Tongue (tissue), 3 donors: ENCODE measurements at places on chromosomes 2 and 18.
A peak's percentile ranks its signal among the peaks of the same experiment; 100 is the strongest.

GRCh38 chr18:36185157-36185556, 2.1 kb upstream of the MOCOS start:
- no peak for DNase-seq

GRCh38 chr2:204019572-204020501, 83.3 kb downstream of the ICOS start:
- DNase-seq: no peak

DNA sequence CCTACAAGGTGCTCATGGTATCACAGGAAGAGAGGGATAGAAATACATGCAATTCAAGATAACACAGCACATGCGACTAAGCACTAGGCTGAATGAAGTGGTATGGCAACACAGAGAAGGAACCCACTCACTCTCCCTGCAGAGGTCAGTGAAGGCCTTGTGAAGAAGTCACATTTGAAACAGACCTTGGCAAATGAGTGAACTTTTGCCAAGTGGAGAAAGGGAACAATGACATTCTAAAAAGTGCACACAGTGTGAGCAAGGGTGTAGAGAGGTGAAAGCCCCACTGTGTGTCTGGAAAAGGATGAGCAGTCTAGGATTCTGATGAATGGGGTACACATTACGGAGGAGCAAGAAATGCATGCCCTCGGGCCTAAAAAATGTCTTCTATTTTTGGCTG, 23.3 kb downstream of the KLF7 start:
- DNase-seq: no peak

DNA sequence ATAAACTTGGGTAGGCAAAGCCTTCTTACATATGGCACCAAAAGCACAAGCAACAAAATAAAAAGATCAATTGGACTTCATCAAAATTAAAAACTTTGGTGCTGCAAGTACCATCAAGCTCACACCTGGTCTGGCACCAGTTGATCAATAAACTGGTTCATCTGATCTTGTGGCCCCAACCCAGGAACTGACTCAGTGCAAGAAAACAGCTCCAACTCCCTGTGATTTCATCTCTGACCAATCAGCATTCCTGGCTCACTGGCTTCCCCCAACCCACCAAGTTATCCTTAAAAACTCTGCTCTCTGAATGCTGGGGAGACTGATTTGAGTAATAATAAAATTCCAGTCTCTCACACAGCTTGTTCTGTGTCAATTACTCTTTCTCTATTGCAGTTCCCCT, 8.4 kb downstream of the EPG5 start:
- no peak for DNase-seq

- DNase-seq: no peak
Measured at GRCh38 chr2:224520064-224520463, 65.1 kb downstream of the CUL3 start.

- DNase-seq: no peak
Measured at GRCh38 chr18:79382681-79383387, 12.9 kb upstream of the NFATC1 start.

- DNase-seq: no peak
Measured at GRCh38 chr2:43266711-43267111, 40.3 kb upstream of the ZFP36L2 start.

GRCh38 chr18:25456334-25457010, 104.5 kb upstream of the ZNF521 start:
- DNase-seq: no peak

DNA sequence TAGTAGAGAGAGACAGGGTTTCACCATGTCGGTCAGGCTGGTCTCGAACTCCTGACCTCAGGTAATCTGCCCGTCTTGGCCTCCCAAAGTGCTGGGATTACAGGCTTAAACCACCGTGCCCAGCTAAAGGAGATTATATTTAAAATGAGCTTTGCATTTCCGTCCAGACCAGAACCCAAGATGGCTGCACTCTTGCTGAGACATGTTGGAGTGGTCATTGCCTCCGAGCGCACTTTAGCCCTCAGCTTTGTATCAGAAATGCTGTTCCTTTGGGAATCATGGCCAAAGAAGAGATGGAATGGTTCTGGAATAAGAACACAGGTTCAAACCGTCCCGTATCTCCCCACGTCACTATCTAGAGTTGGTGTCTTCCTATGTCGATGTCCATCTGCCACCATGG, 3.4 kb downstream of the UBXN2A start:
- no peak for DNase-seq

DNA sequence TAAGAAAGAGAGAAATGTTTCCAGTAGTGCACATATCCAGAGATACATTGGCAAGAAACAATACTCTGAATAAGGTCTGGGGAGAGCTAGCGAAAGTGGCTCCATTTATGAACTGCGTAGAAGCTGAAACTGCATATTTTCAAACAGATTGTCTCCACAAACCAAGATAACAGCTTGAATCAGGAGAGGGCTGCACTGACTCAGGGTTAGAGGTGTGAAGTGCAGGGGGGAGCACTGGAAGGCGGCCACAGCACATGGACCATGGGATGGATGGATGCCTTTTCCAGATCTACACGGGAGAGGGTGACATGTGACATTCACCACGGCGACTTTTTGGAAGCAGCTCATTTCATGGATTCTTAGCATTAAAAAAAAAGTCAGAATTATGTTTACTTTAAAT, 729.4 kb downstream of the RNF144A start:
- no peak for DNase-seq

DNA sequence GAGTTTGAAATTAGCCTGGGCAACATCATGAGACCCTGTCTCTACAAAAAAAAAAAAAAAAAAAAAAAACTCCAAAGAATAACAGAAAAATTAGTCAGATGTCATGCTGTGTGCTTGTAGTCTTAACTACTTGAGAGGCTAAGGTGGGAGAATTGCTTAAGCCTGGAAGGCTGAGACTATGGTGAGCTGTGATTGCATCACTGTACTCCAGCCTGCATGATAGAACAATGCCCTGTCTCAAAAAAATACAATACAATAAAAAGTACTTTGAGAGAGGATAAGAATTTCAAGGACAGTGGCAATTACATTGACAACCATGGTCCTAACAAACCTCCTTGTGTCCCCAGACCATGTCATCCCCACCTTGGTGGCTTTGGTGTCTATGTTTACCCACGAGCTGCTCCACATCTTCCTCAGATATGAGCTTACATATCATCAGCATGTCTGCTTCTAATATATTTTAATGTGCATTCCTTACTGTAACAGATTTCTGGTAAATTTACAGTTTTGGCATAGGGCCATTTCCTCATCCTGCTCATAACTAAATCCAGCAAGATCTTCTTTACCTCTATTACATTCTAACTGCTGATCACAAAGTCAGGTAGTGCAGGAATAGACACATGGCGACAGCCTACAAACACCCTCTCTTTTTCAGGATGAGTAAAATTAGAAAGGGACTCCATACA, 437.7 kb upstream of the HNRNPA3 start:
- DNase-seq: peak; percentile 45

GRCh38 chr2:9780368-9781130, 62.7 kb upstream of the TAF1B start:
- DNase-seq: no peak

DNA sequence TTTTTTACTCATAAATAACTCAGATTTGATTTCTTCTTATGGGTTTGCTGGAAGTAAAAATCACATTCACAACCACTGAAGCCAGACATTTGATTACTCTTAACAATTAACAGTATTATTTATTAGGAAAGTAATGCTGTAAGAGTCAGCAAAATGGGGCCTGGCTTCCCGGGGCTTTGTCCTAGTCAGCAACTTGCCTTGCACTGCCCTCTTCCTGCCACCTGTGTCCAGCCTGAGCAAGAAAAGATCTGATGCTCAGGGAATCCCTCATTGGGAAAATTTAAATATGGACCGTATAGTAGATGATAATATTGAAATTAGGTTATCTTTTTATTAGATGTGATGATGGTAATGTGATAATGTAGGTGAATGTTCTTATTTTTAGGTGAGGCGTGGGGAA, 30.8 kb upstream of the ACYP2 start:
- DNase-seq: no peak

GRCh38 chr2:28869494-28870145, 489 bp downstream of the TRMT61B start:
- DNase-seq: no peak

GRCh38 chr18:774811-775210, 37.2 kb downstream of the YES1 start:
- DNase-seq: no peak

- no peak for DNase-seq
Measured at GRCh38 chr2:234290671-234291070, 206.2 kb downstream of the ARL4C start.

DNA sequence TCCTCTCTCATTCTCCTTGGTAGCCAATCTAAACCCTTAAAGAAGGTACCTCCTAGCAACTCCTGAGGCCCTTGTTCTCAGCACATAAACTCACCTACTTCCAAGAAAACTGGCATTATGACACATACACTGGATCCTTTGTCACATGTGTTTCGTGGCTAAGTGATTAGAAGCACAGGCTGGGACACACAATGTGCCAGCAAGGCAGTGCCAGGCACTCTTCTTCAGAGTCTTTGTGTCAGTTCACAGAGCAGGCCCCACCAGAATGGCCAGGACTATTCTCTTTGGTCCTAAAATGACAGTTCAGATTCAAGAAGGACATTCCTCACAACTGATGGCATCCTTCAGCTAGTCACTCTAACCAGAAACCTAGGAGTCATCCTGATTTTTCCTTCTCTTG, 40.3 kb downstream of the SMC6 start:
- no peak for DNase-seq
